ENCODE measurements at places on chromosomes 13 and 19.
A peak's percentile ranks its signal among the peaks of the same experiment; 100 is the strongest.

- no peak overlapping the region for H3K27ac ChIP-seq
- no peak overlapping the region for H3K4me3 ChIP-seq
- H3K27me3 ChIP-seq: no peaks in the 10 kb centered on the region
- no peaks in the 10 kb centered on the region for H3K36me3 ChIP-seq
Measured at GRCh38 chr13:33251131-33251661, 34.4 kb downstream of the STARD13 start.

DNA sequence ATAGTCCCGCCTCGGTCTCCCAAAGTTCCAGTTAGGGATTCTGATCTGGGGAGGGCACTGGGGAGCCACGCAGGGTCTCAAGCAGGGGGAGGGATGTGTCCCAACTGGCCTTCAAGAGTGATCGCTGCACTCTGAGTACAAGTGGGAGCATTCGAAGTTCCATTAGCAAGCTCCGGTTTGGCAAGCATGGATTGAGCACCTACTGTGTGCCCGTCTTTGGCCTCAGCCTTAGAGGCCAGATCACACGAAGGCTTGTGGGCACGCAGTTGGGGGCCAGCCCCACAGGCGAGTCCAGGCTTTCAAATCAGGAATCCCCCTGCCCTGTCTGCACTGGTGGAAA, 32.1 kb upstream of the TCF3 start:
- no peak overlapping the region for H3K27ac ChIP-seq
- H3K36me3 ChIP-seq: no peaks in the 10 kb centered on the region
- no peaks in the 10 kb centered on the region for H3K4me1 ChIP-seq
- DNase-seq: no peak

GRCh38 chr13:34944751-34945150, 2.7 kb downstream of the NBEA start:
- DNase-seq: no peak
- no peaks in the 10 kb centered on the region for H3K27me3 ChIP-seq
- no peaks in the 10 kb centered on the region for H3K36me3 ChIP-seq
- H3K4me3 ChIP-seq: peak overlapping the region; percentile 93

GRCh38 chr13:79541426-79542049, 60.6 kb downstream of the NDFIP2 start:
- no peak overlapping the region for H3K4me3 ChIP-seq
- peaks cover 3% of the 10 kb centered on the region for H3K36me3 ChIP-seq
- no peaks in the 10 kb centered on the region for H3K4me1 ChIP-seq
- no peak for DNase-seq
- no peaks in the 10 kb centered on the region for H3K27me3 ChIP-seq

All from H9 (cell line).